Naive thymus-derived CD8-positive, alpha-beta T cell (primary cell): ENCODE measurements at places on chromosomes 2 and 18. TPM values are rescaled to one million over a fixed set of nuclear protein-coding genes. Genes with fewer than 3 reads are reported as not detected.

DNA sequence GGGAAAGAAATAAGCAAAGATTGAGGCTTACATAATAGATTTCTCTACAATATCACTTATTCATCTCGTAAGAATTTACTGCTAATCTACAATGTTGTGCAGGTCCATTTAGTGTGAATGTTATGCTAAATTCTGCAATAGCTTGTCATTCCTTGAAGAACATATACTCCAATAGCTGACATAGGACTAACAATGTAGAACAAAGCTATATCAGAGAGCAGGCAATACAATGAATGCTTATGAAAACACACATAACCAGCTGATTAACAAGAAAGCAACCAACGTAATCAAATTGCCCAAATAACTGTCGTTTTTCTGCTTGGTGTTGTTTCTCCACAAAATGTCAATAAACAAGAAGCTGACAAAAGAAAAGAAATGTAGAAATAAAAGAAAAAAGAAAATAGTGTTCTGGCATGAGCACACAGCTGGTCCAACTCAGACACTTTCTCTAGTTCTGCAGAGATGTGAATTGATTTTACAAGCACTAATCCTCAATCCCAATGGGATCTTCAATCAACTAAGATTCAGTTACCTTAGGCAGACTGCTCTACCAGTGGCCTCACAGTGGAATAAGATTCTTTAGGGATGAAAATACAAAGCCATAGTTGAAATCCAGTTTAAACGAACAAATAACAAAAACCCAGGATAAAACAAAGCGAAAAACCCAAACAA is 1024.7 kb upstream of the PIK3C3 start:
- H3K27me3 ChIP-seq, result no peaks in the 10 kb centered on the region
- no peak overlapping the region for H3K27ac ChIP-seq
- DNase-seq, result no peak
- H3K36me3 ChIP-seq, result no peaks in the 10 kb centered on the region
- H3K4me3 ChIP-seq, result no peak overlapping the region

GRCh38 chr18:42475157-42475556 is 520.1 kb downstream of the PIK3C3 start:
- H3K27ac ChIP-seq, result no peak overlapping the region
- DNase-seq, result no peak
- no peaks in the 10 kb centered on the region for H3K36me3 ChIP-seq

DNA sequence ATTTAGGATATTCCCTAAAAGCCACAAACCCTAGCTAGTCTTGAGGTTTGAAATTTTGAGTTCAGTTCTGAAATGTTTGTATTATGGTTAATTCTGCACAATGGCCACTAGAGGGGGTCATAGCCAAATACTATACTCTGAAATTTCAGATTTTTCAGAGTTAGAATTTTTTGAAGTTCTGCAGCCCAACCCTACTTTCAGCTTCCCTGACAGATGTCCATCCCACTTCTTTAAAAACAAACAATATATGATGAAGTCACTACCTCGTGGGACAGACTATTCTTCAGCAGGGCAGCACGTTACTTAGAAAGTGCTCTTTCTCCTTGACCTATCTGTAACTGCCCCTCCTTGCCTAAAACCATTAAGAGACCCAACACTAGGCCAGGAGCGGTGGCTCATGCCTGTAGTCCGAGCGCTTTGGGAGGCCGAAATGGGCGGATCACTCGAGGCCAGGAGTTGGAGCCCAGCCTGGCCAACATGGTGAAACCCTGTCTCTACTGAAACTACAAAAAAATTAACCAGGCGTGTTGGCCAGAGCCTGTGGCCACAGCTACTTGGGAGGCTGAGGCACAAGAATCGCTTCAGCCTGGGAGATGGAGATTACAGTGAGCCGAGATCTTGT is 48.2 kb upstream of the PAPOLG start:
- peak; percentile 43 for DNase-seq
- H3K4me3 ChIP-seq, result no peak overlapping the region
- H3K27me3 ChIP-seq, result peaks cover 5% of the 10 kb centered on the region
- no peaks in the 10 kb centered on the region for H3K4me1 ChIP-seq
- no peak overlapping the region for H3K27ac ChIP-seq

- H3K27me3 ChIP-seq, result no peaks in the 10 kb centered on the region
- no peak overlapping the region for H3K4me3 ChIP-seq
- no peak for DNase-seq
- no peak overlapping the region for H3K27ac ChIP-seq
Observed at GRCh38 chr2:75276093-75277029, 77.0 kb upstream of the TACR1 start.

- H3K36me3 ChIP-seq, result peaks cover 52% of the 10 kb centered on the region
- no peaks in the 10 kb centered on the region for H3K27me3 ChIP-seq
- DNase-seq, result no peak
- no peaks in the 10 kb centered on the region for H3K4me1 ChIP-seq
- no peak overlapping the region for H3K27ac ChIP-seq
- no peak overlapping the region for H3K4me3 ChIP-seq
Observed at GRCh38 chr2:182726473-182726872, 10.4 kb downstream of the DNAJC10 start.

- no peak overlapping the region for H3K27ac ChIP-seq
- H3K27me3 ChIP-seq, result no peaks in the 10 kb centered on the region
- DNase-seq, result no peak
- H3K36me3 ChIP-seq, result no peaks in the 10 kb centered on the region
Observed at GRCh38 chr2:9085353-9085752, 81.9 kb upstream of the MBOAT2 start.

DNA sequence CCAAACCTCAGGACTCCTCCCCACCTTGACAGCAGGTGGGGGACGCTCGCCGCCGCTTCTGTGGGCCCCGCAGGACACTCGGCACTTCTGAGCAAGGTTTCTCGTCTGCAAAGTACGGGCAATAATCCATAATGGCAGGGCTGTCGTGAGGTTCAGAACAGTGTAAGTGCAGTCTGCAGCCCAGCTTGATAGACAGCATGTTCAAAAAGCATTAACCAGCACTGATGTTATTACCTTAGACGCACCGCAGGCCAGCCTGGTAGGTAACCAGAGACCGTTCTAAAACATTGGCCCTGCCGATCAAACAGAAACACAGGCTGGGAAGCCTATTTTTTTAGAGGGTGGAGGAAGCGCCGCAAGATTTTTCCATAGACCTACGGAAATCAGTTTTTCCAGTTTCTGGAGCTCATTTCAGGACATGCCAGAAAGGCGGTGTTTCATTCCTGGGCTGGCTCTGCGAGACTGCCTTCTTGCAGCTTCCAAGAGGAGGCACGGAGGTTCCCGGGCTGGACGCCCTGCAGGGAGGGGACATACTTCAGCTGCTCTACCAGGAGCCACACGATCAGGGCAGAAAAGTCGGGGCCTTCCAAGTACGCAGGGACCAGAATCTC is 148.7 kb downstream of the TPO start:
- no peak for DNase-seq
- H3K27ac ChIP-seq, result no peak overlapping the region
- H3K4me1 ChIP-seq, result peaks cover 21% of the 10 kb centered on the region
- H3K36me3 ChIP-seq, result no peaks in the 10 kb centered on the region
- H3K4me3 ChIP-seq, result no peak overlapping the region

GRCh38 chr2:241991299-241991698 is 121.8 kb downstream of the RTP5 start:
- no peaks in the 10 kb centered on the region for H3K27me3 ChIP-seq
- H3K4me3 ChIP-seq, result no peak overlapping the region
- no peak overlapping the region for H3K27ac ChIP-seq
- no peak for DNase-seq
- H3K4me1 ChIP-seq, result peaks cover 4% of the 10 kb centered on the region
- H3K36me3 ChIP-seq, result peaks cover 4% of the 10 kb centered on the region

GRCh38 chr2:70984576-70985282 is 6.3 kb downstream of the ANKRD53 start:
- H3K27me3 ChIP-seq, result no peaks in the 10 kb centered on the region
- H3K4me1 ChIP-seq, result peaks cover 17% of the 10 kb centered on the region
- peak overlapping the region; percentile 68 for H3K4me3 ChIP-seq
- H3K36me3 ChIP-seq, result peaks cover 2% of the 10 kb centered on the region
- H3K27ac ChIP-seq, result peak overlapping the region; percentile 7
- peak; percentile 75 for DNase-seq

DNA sequence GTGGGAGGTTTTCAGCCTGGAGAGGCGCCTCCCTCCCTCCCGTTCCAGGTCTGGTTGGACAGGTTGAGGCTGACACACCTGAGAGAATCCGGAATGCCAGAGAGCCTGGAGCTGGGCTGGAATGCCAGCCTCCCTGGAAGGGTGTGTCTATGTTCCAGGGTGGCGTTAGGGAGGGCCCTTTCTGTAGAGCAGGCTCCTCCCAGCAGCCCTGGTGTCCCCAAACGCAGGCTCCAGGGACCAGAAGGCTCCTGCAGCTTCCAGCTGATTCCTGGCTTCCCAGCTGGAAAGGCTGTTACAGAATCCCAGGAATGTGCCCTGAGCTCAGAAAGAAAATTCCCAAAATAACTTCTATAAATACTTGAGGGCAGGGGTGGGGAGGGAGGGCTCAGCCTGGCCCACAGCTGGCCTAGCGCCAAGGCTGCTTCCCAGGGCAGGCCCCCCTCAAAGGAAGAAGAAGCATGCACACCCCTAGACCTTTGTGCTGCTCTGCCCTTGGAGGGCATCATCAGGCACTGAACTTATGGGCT is 85.4 kb downstream of the STPG4 start:
- no peak overlapping the region for H3K27ac ChIP-seq
- DNase-seq, result no peak
- H3K4me1 ChIP-seq, result peaks cover 69% of the 10 kb centered on the region
- no peaks in the 10 kb centered on the region for H3K27me3 ChIP-seq
- H3K4me3 ChIP-seq, result peak overlapping the region; percentile 22

GRCh38 chr18:59379772-59380522 is 20.9 kb upstream of the LMAN1 start:
- H3K4me3 ChIP-seq, result no peak overlapping the region
- H3K4me1 ChIP-seq, result no peaks in the 10 kb centered on the region
- H3K27me3 ChIP-seq, result peaks cover 37% of the 10 kb centered on the region
- DNase-seq, result no peak
- H3K36me3 ChIP-seq, result no peaks in the 10 kb centered on the region
- H3K27ac ChIP-seq, result no peak overlapping the region

DNA sequence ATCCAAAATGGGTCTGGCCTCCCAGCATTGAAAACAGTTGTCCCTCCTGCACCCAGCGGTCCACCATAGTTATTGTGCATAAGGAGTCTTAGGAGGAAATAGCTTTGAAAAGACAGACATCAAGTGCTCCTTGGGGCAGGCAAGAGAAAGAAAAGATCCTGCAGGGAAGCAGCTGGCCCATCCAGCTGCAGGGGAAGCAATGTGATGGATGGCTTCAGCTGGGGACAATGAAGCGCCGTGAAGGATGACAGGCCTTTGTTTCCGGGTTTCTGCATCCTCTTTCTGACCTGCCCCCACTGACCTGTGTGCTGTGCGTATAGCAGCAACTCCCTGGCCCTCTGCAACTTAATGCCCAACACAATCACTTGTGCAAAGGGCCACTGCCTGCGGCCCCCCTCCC is 142.9 kb upstream of the NCKAP5 start:
- peaks cover 3% of the 10 kb centered on the region for H3K27me3 ChIP-seq
- H3K4me1 ChIP-seq, result no peaks in the 10 kb centered on the region
- H3K4me3 ChIP-seq, result no peak overlapping the region
- DNase-seq, result no peak
- no peak overlapping the region for H3K27ac ChIP-seq
- H3K36me3 ChIP-seq, result no peaks in the 10 kb centered on the region

DNA sequence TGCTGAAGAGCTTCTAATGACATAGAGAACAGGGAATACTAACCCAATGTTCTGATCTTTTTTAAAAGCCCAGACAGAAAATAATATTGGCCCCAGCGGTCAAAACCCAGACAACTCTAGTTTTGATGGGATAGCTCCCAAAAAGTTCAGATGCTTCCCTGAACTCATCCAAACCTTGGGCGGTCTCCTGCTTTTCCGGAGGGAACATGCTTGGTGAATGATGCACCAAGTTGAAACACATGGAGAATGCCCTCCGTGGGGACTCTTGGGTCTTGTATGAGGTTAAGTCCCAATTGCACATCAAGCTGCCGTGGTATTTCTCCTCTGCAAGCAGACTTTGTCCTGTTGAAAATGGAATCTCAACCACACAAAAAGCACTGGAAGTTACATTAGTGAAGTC is 120.7 kb upstream of the CTAGE1 start:
- H3K36me3 ChIP-seq, result peaks cover 6% of the 10 kb centered on the region
- no peak overlapping the region for H3K27ac ChIP-seq
- DNase-seq, result no peak
- no peaks in the 10 kb centered on the region for H3K4me1 ChIP-seq
- H3K4me3 ChIP-seq, result no peak overlapping the region
- peaks cover 5% of the 10 kb centered on the region for H3K27me3 ChIP-seq

DNA sequence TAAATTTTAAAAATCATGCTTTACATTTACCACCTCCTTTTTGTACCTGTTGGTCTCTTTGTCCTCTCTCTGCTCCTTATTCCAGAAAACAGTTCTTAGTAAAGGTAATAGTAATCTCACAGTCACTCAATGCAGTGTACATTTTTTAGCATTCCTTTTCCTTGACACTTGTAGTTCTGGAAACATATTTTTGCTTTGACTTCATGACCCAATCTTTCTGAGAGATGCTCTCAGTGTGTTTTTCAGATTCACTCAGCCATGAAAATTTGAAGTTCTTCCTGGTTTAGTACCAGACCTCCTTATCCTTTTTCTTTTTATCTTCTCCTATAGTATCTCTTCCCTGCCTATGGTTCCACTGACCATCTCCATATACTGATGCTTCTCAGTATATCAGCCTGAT is 747.5 kb upstream of the ZEB2 start:
- no peak for DNase-seq
- no peak overlapping the region for H3K4me3 ChIP-seq
- H3K27ac ChIP-seq, result no peak overlapping the region
- H3K4me1 ChIP-seq, result no peaks in the 10 kb centered on the region
- peaks cover 12% of the 10 kb centered on the region for H3K27me3 ChIP-seq
- no peaks in the 10 kb centered on the region for H3K36me3 ChIP-seq

- H3K27ac ChIP-seq, result no peak overlapping the region
- no peak overlapping the region for H3K4me3 ChIP-seq
- no peaks in the 10 kb centered on the region for H3K27me3 ChIP-seq
- DNase-seq, result no peak
- H3K4me1 ChIP-seq, result no peaks in the 10 kb centered on the region
- no peaks in the 10 kb centered on the region for H3K36me3 ChIP-seq
Observed at GRCh38 chr18:9765501-9765900, 57.4 kb downstream of the RAB31 start.

- DNase-seq, result peak; percentile 43
- peak overlapping the region; percentile 33 for H3K4me3 ChIP-seq
- H3K36me3 ChIP-seq, result peaks cover 9% of the 10 kb centered on the region
- H3K27ac ChIP-seq, result peak overlapping the region; percentile 90
- no peaks in the 10 kb centered on the region for H3K27me3 ChIP-seq
Observed at GRCh38 chr18:79525556-79526467, 130.1 kb downstream of the NFATC1 start.

GRCh38 chr2:126714191-126714965 is 58.4 kb downstream of the GYPC start:
- H3K4me3 ChIP-seq, result no peak overlapping the region
- no peaks in the 10 kb centered on the region for H3K36me3 ChIP-seq
- no peak for DNase-seq
- H3K27ac ChIP-seq, result peak overlapping the region; percentile 33

GRCh38 chr2:7692657-7693161 is 775.5 kb downstream of the RNF144A start:
- H3K27me3 ChIP-seq, result no peaks in the 10 kb centered on the region
- DNase-seq, result no peak
- no peak overlapping the region for H3K4me3 ChIP-seq
- no peaks in the 10 kb centered on the region for H3K36me3 ChIP-seq

Gene ITSN2
- 45.9 TPM for polyA plus RNA-seq

Gene RAPGEF4
- polyA plus RNA-seq, result not detected

Gene VWA3B
- polyA plus RNA-seq, result not detected

Gene ALPI
- polyA plus RNA-seq, result not detected
